Mesothelial cell of epicardium (in vitro differentiated cells): ENCODE measurements at places on chromosomes 5 and 9.

DNA sequence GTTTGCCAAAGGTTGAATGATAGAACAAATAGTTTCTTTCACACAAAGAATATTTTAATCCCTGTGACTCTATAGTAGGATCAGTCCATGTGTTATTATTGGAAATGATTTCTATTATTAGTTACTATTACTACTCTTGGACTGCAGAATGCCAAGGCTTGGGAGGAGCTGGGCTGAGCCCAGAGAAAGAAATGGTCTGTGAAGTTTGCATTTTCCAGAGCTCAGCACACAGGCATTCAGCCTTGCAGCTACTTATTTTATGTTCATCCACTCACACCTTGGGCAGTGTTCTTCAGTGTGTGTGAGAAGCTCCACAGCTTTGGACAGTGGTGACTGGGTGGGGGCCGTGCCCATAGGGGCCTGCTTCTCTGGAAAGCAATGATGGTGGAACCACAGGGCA, 583.1 kb downstream of the CCDC171 start:
- DNase-seq = no peak

- DNase-seq = no peak
Measured at GRCh38 chr9:138112791-138113600, 235.4 kb downstream of the CACNA1B start.

DNA sequence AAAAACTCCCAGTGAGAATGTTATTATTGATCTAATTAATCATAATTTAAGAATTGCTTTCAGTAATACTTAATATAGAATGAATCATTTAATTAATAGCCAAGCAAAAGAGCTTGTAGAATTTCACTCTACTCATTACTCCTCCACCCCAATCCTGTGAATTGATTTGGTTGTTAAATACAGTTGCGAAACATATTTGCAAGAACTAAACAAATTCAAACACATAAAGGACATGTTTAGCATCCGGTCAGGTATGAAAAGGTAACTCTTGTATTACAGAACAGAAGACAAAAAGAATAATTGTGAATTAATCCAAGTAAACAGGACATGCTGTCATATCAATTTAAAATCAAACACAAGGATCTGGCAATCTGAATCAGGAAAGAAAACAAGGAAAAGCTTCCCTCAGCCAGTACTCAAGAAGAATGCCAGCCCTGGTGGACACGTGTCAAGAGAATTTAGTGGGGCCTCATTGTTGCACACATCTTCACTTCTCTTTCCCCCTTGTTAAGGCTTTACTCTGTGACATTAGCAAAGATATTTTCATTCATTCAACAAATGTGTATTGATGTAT, 89.4 kb upstream of the SLC12A2 start:
- DNase-seq = no peak

DNA sequence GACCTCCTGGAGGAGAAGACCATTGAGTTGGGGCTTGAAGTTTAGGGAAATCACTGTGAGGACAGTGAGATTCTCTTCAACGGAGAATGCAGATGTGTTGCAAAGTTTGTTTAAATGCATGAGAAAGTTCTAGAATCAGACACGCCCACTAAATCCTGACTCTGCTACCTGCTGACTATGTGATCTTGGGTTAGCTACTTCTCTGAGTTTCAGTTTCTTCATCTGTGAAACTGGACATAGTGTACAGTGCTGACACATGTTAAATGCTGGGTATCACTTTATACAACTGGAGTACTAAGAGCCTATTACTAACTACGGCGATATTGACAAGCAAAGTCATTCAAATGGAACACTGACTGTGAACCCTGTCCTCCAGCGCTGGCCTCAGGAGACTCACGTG, 255.5 kb downstream of the HSPA4 start:
- DNase-seq = no peak

- DNase-seq = no peak
Measured at GRCh38 chr9:105503881-105504280, 54.0 kb upstream of the FKTN start.

DNA sequence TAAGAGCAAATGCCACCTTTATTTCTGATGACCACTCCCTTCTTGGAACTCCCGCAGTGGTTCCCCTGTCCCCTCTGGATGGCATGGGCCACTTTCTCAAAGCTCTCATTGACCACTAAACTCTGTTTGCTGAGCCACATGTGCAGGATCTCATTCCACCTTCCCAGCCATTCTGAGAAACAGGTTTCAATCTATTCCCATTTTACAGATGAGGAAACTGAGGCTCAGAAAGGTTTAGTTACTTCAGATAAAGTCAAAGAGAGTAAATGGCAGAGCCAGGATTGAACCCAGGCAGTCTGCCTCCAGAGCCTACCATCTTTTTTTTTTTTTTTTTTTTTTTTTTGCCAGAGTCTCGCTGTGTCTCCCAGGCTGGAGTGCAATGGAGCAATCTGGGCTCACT, 24.2 kb downstream of the COL27A1 start:
- DNase-seq = no peak

DNA sequence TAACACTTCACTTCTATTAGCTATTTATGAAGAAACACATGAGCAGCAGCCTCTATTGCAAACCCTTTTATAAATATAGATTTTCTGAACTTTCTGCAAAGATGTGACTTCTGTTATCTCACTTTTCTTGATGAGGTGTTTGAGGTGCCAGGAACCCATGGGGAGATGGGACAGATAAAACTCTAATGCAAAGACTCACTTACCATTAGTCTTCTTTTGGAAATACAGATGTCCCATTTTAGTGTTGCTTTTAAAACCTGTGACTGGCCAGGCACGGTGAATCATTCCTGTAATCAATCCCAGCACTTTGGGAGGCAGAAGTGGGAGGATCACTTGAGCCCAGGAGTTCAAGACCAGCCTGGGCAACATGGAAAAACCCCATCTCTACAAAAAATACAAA, 171.3 kb upstream of the GAS1 start:
- DNase-seq = no peak

DNA sequence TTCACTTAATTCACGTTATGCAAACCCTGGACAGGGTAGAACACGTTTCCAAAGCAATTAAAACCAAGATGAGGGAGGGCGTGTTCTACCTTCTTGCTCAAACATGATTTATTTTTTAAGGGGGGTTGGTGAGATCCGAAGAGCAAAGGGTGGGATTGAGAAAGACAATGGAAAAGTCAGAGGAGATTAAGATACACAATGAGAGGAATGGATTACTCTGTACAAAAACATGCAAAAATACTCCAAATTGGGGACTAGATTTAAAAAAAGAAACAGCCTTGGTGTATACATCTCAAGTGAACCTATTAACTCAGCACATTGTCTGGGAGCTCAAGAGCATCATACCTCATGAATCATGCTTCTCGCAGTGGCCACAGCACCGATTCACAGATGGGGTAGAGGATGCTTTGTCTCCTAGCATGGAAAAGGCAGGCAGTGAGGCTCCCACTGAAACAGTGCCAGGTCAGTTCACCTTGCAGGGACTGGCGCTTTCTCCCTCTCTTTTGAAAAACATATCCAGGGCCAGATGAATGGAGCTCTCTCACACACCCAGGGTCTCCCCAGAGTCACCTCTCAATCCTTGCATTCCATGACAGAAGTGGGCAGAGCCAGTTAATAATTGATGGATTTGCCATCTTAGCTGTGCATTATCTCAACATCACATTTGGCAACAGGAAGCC, 459.7 kb downstream of the BNC2 start:
- no peak for DNase-seq

DNA sequence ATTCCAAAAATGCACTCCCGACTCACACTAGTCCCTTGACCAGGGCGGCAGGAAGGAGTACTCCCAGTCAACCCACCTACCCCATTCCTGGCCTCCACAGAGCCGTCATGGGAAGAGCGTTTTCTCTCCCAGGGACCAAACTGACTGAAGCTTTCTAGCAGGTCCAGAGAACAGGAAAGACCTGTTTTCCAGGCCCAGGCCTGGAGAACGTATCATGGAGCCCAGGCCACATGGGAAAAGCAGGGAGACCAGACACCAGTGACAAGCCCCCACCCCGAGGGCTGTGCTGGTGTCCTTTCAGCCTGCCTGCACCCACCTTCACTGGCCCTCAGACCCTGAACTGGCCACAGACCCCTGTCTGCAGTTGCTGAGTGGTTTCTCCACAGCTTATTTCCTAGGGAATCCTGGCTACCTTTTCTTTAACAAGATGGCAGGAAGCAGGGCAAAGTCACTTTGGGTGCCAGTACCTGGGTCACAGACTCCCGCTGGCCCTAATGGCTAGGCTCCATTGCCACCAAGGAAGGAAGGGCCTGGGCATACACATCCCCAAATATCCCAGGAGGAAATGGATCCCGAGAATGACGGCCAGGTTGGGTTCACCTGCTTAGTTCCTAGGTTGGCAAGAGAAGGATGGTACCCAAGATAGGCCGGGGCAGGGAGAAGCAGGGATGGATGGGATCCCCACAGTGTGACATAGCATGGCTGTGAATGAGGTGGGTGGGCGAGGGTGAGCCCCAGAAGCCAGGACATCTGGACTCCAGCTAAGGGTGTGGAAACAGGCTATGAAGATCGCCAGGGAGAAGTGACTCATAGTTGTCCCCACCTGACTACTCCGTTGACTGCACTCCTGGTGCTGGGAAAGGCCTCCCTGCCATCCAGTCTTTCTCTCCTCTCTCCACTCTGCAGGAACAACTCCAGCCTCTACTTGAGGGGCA, 12.2 kb downstream of the CCNI2 start:
- no peak for DNase-seq

GRCh38 chr9:135478829-135479468, 633 bp upstream of the PPP1R26 start:
- DNase-seq = no peak

- DNase-seq = no peak
Measured at GRCh38 chr5:180823940-180824629, 21.5 kb upstream of the MGAT1 start.

- no peak for DNase-seq
Measured at GRCh38 chr5:10977011-10977410, 216.0 kb upstream of the DAP start.

- no peak for DNase-seq
Measured at GRCh38 chr9:93941493-93941892, 13.7 kb downstream of the BARX1 start.

GRCh38 chr5:149667084-149667828, 62.9 kb upstream of the PPARGC1B start:
- DNase-seq = no peak

GRCh38 chr5:107769519-107769918, 98.8 kb upstream of the EFNA5 start:
- no peak for DNase-seq

DNA sequence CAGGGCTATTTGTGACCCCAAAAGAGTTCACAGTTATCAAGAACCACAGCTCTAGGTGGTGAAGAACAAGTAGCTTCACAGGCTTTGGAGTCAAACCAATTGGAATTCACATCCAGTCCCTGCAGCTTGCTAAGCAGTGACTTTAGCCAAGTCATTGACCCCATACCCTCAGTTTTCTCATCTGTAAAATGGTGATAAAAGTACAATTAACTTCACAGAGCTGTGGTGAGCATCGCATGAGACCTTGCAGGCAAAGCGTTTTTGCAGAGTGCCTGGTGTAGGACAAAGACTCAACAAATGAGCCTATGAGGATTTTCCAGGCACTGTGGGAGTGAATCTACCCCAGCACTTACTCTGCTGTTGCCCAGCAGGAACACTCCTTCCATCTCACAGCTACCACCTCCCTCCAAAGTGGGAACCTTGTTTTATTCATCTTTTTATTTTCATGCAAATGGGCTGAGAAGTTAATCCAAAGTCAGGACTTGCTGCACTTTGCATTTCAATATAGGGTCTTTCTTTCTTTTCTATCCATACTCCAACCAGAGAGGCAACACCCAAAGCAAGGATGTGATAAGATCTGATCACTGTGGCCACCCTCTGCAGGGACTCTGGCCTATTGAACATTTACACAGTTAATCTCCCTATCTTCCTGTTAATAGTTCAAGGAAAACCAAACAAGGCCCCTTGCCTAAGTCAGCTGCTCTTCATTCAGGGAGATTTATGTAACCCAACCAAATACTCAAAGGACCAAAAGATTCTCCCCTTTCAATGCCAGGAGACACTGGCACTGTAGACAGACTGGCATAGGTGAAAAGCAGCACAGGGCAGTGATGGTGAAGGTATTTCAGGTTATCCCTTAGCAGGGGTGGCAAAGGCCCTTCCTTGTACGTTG, 41.9 kb downstream of the ABCA1 start:
- no peak for DNase-seq

GRCh38 chr5:56279979-56280378, 46.8 kb upstream of the ANKRD55 start:
- no peak for DNase-seq
